Fibroblast of lung (primary cell): ENCODE measurements at places on chromosomes 1 and 21. TPM values are rescaled to one million over a fixed set of nuclear protein-coding genes. Genes with fewer than 3 reads are reported as not detected.

- no peaks in the 10 kb centered on the region for H3K4me1 ChIP-seq
- no peaks in the 10 kb centered on the region for H3K27me3 ChIP-seq
- H3K27ac ChIP-seq = no peak overlapping the region
- H3K36me3 ChIP-seq = no peaks in the 10 kb centered on the region
- DNase-seq = no peak
- H3K4me3 ChIP-seq = no peak overlapping the region
These were observed 8.0 kb downstream of the TMEM81 start for GRCh38 chr1:205076245-205076761.

DNA sequence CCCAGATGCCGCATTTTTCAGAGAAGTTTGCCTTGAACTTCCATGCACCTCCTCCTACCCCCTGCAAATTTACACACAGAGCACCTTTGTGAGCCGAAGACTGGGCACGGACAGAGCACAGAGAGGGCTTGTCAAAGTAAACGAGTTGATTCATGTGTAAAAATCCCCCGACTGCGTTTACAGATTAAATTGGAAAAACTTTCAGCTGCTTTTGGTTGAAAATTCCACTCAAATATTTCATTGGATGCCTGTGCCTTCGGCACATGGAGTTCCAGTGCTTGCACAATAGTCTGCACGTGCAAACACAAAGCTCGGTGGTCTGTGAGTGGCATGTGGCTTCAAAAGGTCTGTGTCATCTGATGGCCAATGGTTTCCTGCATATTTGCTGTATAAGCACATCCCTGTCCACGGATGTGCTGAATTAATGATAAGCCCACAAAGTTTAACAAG is 177.5 kb downstream of the SETD4 start:
- peak; percentile 48 for DNase-seq
- no peak overlapping the region for H3K4me3 ChIP-seq
- H3K27ac ChIP-seq = no peak overlapping the region
- no peaks in the 10 kb centered on the region for H3K27me3 ChIP-seq

DNA sequence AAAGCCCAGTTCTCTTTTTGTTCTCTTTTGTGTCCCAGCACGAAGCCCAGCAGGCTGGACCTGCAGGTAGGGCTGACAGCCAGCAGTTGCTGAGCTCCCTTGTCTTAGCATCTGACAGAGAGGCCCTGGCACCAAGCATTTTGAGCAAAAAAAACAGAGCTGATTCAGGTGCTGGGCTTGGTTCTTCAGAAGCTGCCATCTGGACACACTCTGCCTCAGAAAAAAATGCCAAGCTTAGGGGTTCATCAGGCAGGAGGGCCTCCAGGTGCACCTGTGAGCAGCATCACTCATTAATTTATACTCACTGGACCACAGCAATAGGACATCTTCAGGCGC is 167.1 kb upstream of the PLD5 start:
- no peak overlapping the region for H3K4me3 ChIP-seq
- DNase-seq = no peak
- no peaks in the 10 kb centered on the region for H3K4me1 ChIP-seq
- H3K27ac ChIP-seq = no peak overlapping the region

GRCh38 chr1:154335025-154335714 is 9.8 kb downstream of the ATP8B2 start:
- H3K4me3 ChIP-seq = no peak overlapping the region
- peak; percentile 70 for DNase-seq
- peaks cover 5% of the 10 kb centered on the region for H3K4me1 ChIP-seq
- no peaks in the 10 kb centered on the region for H3K27me3 ChIP-seq
- H3K27ac ChIP-seq = peak overlapping the region; percentile 59

Gene TRIM58
- under 0.01 and 0.50 TPM in 2 replicates for total RNA-seq

- no peak overlapping the region for H3K27ac ChIP-seq
- peaks cover 3% of the 10 kb centered on the region for H3K36me3 ChIP-seq
- no peak for DNase-seq
- H3K4me1 ChIP-seq = peaks cover 22% of the 10 kb centered on the region
- no peak overlapping the region for H3K4me3 ChIP-seq
These were observed 1.9 kb upstream of the COL6A2 start for GRCh38 chr21:46095814-46096595.

- peak; percentile 63 for DNase-seq
- no peak overlapping the region for H3K4me3 ChIP-seq
- no peaks in the 10 kb centered on the region for H3K27me3 ChIP-seq
- H3K27ac ChIP-seq = no peak overlapping the region
- no peaks in the 10 kb centered on the region for H3K36me3 ChIP-seq
These were observed 83.3 kb downstream of the CDC42BPA start for GRCh38 chr1:227234998-227235405.

GRCh38 chr1:27567146-27567526 is 36.8 kb downstream of the AHDC1 start:
- peaks cover 77% of the 10 kb centered on the region for H3K4me1 ChIP-seq
- H3K36me3 ChIP-seq = no peaks in the 10 kb centered on the region
- H3K4me3 ChIP-seq = no peak overlapping the region
- DNase-seq = no peak
- H3K27me3 ChIP-seq = no peaks in the 10 kb centered on the region

Gene HES2
- 0.26 and 0.50 TPM in 2 replicates for total RNA-seq

GRCh38 chr1:48236716-48237470 is 14.4 kb downstream of the SLC5A9 start:
- peak; percentile 52 for DNase-seq
- H3K27ac ChIP-seq = no peak overlapping the region
- no peaks in the 10 kb centered on the region for H3K27me3 ChIP-seq
- no peaks in the 10 kb centered on the region for H3K36me3 ChIP-seq
- H3K4me1 ChIP-seq = no peaks in the 10 kb centered on the region

DNA sequence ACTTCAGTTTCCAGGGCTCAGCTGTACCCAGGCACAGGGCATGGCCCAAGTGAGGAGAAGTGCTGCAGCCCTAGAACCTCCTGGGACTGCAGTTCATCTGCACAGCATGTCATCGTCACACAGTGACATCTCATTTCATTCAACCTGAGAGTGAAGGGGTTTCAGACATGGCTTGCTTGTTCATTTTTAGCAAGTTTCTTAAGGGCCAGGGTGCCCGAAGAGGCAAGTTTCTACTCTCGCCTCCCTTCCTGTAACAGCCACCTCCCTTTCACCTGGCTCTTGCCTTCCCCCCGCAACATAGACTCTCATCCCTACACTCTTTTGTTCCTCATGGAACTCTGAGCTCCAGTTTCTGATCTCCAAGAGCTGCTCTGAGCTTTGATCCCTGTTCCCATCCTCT is 108.1 kb downstream of the C1orf21 start:
- no peak for DNase-seq
- no peak overlapping the region for H3K27ac ChIP-seq
- no peak overlapping the region for H3K4me3 ChIP-seq
- H3K27me3 ChIP-seq = no peaks in the 10 kb centered on the region
- H3K36me3 ChIP-seq = no peaks in the 10 kb centered on the region

DNA sequence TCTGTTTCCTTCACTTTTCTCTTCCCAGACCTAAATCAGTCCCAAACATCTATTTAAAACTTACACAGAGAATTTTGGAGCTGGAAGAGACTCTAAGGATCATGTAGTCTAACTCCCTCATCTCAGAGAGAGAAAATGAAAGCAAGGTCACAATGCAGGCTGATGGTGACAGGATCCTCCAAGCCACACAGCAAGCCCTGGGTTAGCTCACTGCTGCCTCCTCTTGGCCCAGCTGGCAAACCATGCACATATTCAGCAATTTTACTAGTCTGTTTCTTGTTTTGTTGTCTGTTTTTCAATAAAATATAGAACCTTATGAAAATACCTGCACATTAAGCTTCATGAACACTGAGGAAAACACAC is 27.7 kb upstream of the LY9 start:
- no peak for DNase-seq
- H3K27me3 ChIP-seq = no peaks in the 10 kb centered on the region
- H3K4me1 ChIP-seq = no peaks in the 10 kb centered on the region

Gene GRIK3
- total RNA-seq = not detected in 2 replicates

- H3K27me3 ChIP-seq = no peaks in the 10 kb centered on the region
- DNase-seq = no peak
- H3K36me3 ChIP-seq = peaks cover 2% of the 10 kb centered on the region
- H3K27ac ChIP-seq = no peak overlapping the region
- H3K4me1 ChIP-seq = no peaks in the 10 kb centered on the region
These were observed 66.5 kb downstream of the SDCCAG8 start for GRCh38 chr1:243322326-243322725.

DNA sequence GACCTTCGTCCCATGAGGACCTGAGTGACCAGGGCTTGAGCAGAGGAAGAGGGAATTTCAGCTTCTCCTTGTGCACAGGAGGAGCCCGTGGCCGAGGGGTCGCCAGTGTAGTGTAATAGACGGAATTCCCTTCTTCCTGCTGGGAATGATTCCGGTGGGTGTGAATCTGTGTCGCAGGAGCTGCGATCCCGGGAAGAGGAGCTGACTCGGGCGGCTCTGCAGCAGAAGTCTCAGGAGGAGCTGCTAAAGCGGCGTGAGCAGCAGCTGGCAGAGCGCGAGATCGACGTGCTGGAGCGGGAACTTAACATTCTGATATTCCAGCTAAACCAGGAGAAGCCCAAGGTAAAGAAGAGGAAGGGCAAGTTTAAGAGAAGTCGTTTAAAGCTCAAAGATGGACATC is 34.4 kb downstream of the MAP3K21 start:
- no peaks in the 10 kb centered on the region for H3K36me3 ChIP-seq
- no peak overlapping the region for H3K4me3 ChIP-seq
- DNase-seq = peak; percentile 11
- H3K27ac ChIP-seq = no peak overlapping the region
- H3K4me1 ChIP-seq = no peaks in the 10 kb centered on the region

- DNase-seq = peak; percentile 86
- H3K27me3 ChIP-seq = no peaks in the 10 kb centered on the region
- no peak overlapping the region for H3K27ac ChIP-seq
- H3K36me3 ChIP-seq = no peaks in the 10 kb centered on the region
These were observed 12.2 kb downstream of the OLFML2B start for GRCh38 chr1:162011337-162012012.

GRCh38 chr21:44535963-44536362 is 4.0 kb downstream of the KRTAP10-1 start:
- no peak overlapping the region for H3K4me3 ChIP-seq
- no peak for DNase-seq
- H3K27me3 ChIP-seq = no peaks in the 10 kb centered on the region
- H3K36me3 ChIP-seq = no peaks in the 10 kb centered on the region
- H3K27ac ChIP-seq = no peak overlapping the region

Gene GJA9
- under 0.01 TPM in 1 of 2 replicates, not detected in the other for total RNA-seq

DNA sequence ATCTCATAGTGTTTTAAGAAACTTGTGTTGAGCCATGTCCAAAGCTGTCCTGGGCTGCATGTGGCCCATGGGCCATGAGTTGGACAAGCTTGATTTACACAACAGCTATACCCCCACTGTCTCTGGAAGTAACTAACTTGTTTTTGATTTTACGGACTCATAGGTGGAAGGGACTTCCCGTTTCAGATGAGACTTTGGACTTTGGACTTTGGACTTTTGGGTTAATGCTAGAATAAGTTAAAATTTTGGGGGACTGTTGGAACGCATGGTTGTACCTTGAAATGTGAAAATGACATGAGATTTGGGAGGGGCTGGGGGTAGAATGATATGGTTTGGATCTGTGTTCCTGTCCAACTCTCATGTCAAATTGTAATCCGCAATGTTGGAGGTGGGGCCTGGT is 52.6 kb upstream of the ZSWIM5 start:
- H3K27ac ChIP-seq = no peak overlapping the region
- DNase-seq = no peak
- H3K4me3 ChIP-seq = no peak overlapping the region
- no peaks in the 10 kb centered on the region for H3K36me3 ChIP-seq
- no peaks in the 10 kb centered on the region for H3K4me1 ChIP-seq
- no peaks in the 10 kb centered on the region for H3K27me3 ChIP-seq

GRCh38 chr1:41806472-41807155 is 112.1 kb downstream of the HIVEP3 start:
- H3K36me3 ChIP-seq = no peaks in the 10 kb centered on the region
- no peak overlapping the region for H3K27ac ChIP-seq
- H3K4me3 ChIP-seq = no peak overlapping the region
- peaks cover 3% of the 10 kb centered on the region for H3K4me1 ChIP-seq
- no peak for DNase-seq
- no peaks in the 10 kb centered on the region for H3K27me3 ChIP-seq

DNA sequence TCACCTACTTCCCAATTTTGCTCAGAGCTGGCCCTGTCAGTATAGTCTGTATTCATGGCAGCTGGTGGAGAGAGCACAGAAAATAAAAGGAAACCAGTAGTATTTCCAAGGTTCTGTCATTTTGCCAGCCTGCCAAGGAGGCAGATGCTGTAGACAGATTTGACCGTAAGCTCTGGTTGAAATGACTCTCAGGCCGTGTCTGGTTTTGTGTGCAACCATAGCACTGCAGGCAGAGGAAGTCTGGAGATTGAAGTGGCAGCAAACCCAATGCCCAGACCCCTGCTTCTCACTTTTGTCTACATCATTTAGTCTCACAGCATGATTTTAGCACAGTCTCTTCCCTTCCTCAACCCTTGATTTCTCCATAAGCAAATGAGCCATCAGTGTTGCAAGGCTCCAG is 291.7 kb downstream of the PAPPA2 start:
- H3K27me3 ChIP-seq = no peaks in the 10 kb centered on the region
- no peaks in the 10 kb centered on the region for H3K36me3 ChIP-seq
- H3K4me1 ChIP-seq = no peaks in the 10 kb centered on the region
- no peak overlapping the region for H3K27ac ChIP-seq
- no peak overlapping the region for H3K4me3 ChIP-seq

- no peaks in the 10 kb centered on the region for H3K4me1 ChIP-seq
- no peak for DNase-seq
- H3K27ac ChIP-seq = no peak overlapping the region
- H3K27me3 ChIP-seq = no peaks in the 10 kb centered on the region
- H3K36me3 ChIP-seq = no peaks in the 10 kb centered on the region
These were observed 12.2 kb upstream of the PADI6 start for GRCh38 chr1:17359808-17360207.

DNA sequence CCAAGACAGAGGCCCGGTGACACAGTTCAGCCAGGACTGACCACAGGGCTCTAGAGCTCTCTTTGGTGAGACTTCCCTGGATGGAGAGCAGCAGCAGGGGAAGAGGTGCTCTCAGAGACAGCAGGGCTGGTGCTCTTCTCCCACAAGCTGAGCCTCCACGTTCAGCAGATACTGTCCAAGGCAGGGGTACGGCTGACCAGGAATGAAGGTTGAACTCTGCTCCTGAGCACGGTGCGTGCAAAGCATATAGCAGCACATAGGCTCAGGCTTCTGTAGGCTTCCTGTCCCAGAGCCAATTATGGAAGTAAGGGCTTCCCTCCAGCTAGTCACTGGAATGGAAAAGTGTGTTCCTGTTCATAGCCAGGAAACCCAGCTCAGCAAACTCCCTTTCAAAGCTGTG is 23.9 kb downstream of the DMBX1 start:
- peaks cover 21% of the 10 kb centered on the region for H3K27me3 ChIP-seq
- no peak overlapping the region for H3K4me3 ChIP-seq
- no peak for DNase-seq

DNA sequence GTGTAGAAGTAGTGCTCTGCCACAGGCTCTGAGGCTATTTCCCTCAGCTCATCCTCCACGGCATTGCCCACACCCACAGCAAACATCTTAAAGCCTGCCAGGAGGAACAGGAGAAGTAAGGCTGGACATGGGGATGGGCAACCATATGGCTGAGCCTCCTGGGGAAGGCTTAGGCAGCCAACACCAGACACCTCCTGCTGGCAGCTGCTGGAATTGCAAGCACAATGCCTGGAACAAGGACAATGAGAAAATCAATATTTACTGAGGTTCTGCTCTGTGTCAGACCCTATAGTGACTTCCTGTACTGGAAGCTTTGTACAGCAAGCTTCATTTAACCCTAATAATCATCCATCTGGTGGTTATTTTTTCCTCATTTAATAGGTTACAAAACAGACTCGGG is 8.2 kb downstream of the MATN1 start:
- no peak for DNase-seq
- H3K4me1 ChIP-seq = peaks cover 2% of the 10 kb centered on the region

- H3K27ac ChIP-seq = peak overlapping the region; percentile 87
- no peak for DNase-seq
- H3K4me1 ChIP-seq = peaks cover 5% of the 10 kb centered on the region
- no peaks in the 10 kb centered on the region for H3K36me3 ChIP-seq
- peak overlapping the region; percentile 88 for H3K4me3 ChIP-seq
These were observed 372 bp downstream of the SLC25A44 start for GRCh38 chr1:156194300-156194652.
